ENCODE measurements at places on chromosomes 1 and 21.

GRCh38 chr1:185739967-185740366, 5.8 kb downstream of the HMCN1 start:
- no peaks in the 10 kb centered on the region for H3K27me3 ChIP-seq
- no peak overlapping the region for H3K27ac ChIP-seq
- H3K36me3 ChIP-seq, result peaks cover 11% of the 10 kb centered on the region
- H3K4me1 ChIP-seq, result peaks cover 10% of the 10 kb centered on the region

DNA sequence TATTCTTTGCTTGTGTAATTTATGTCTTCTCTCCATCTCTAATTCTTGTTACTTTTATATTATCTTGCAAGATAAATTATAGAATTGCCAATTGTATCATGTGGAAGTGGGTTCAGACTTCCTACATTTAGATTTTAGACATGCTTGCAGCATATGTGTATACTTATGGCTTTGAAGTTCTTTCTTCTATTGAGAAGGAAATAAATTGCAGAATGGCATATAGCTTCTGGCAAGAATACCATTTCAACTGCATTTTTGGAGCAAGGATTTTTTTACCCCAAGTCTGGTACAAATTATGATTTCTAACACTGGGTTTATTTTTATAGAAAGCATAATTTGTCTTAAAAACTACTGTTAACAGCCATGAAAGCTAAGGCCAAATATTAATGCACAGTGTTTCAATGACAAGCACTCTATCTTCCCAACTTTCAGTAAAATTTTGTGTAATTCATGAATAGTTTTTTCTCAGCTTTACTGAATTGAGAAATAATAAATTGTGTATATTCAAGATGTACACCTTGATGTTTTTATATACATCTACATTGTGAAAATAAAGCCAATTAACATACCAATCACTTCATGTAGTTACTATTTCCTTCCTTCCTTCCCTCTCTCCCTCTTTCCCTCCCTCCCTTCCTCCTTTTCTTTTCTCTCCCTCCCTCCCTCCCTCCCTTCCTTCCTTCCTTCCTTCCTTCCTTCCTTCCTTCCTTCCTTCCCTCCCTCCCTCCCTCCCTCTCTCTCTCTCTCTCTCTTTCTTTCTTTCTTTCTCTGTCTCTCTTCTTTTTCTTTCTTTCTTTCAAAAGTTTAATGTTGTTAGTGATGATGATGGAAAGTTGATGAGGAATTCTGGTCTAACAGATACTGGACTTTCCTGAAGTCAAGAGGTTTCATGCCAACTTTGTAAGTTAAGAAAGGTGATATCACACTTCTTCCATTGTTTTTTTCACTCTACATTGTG, 47.1 kb upstream of the HMCN1 start:
- DNase-seq, result no peak
- H3K4me3 ChIP-seq, result no peak overlapping the region
- H3K4me1 ChIP-seq, result no peaks in the 10 kb centered on the region
- no peaks in the 10 kb centered on the region for H3K36me3 ChIP-seq
- no peak overlapping the region for H3K27ac ChIP-seq
- peaks cover 2% of the 10 kb centered on the region for H3K27me3 ChIP-seq

DNA sequence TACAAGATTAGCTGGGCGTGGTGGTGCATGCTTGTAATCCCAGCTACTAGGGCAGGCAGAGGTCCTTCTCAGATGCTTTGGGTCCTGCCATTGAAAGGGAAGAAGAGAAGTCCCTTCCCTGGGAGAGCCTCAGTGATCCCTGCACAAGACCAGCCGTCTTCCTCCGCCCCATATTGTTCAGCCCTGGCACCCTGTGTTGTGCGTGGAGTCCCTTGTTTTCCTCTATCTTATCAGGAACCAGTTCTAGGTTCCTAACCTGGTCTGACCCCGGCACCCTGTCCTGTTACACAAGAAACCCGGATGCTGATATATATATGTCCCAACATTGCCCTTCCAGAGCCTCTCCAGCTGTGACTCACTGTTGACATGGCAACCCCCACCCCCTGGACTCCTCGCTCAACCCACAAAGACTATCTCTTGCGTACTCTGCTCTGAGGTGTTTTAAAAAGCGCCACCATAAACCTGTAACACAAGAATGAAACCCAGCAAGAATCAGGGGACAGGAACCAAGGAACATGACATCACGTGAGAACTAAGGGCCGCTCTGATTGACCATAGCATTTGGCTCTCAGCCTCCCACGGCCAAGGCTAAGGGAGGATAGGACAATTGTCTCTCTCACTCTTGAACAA, 4.8 kb downstream of the MX2 start:
- H3K4me1 ChIP-seq, result peaks cover 5% of the 10 kb centered on the region
- peaks cover 13% of the 10 kb centered on the region for H3K27me3 ChIP-seq
- no peak overlapping the region for H3K4me3 ChIP-seq
- no peak overlapping the region for H3K27ac ChIP-seq
- no peak for DNase-seq
- no peaks in the 10 kb centered on the region for H3K36me3 ChIP-seq

GRCh38 chr1:23699280-23700179, 7.9 kb downstream of the RPL11 start:
- H3K4me1 ChIP-seq, result peaks cover 15% of the 10 kb centered on the region
- DNase-seq, result no peak
- H3K27me3 ChIP-seq, result no peaks in the 10 kb centered on the region
- no peak overlapping the region for H3K4me3 ChIP-seq

GRCh38 chr1:163068716-163069115, 445 bp upstream of the RGS4 start:
- H3K4me3 ChIP-seq, result peak overlapping the region; percentile 76
- peak overlapping the region; percentile 57 for H3K27ac ChIP-seq
- peaks cover 3% of the 10 kb centered on the region for H3K27me3 ChIP-seq

DNA sequence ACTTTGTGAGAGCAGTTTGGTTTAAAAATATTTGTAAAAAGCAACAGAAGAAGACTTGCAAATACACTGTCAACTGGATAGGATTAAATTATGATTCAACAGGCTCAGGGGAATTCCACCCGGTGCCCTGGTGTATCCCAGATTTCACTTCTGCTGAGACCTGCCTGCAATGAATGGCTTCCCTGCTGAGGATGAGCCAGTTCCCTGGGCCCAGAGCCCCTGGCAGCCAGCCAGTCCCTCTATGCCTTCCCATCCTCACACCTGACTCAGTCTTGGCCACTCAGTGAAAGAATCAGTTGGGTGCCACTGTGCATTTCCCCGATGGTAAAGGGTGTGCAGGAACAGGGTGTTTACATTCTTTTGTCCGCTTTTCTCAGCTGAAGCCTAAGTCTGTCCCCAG, 64.4 kb downstream of the KCTD3 start:
- H3K4me1 ChIP-seq, result peaks cover 2% of the 10 kb centered on the region
- no peaks in the 10 kb centered on the region for H3K36me3 ChIP-seq
- no peak overlapping the region for H3K4me3 ChIP-seq
- H3K27me3 ChIP-seq, result peaks cover 8% of the 10 kb centered on the region
- no peak overlapping the region for H3K27ac ChIP-seq

GRCh38 chr1:198496216-198497143, 44.0 kb downstream of the ATP6V1G3 start:
- H3K27ac ChIP-seq, result no peak overlapping the region
- H3K4me3 ChIP-seq, result no peak overlapping the region
- DNase-seq, result no peak
- H3K36me3 ChIP-seq, result no peaks in the 10 kb centered on the region
- H3K27me3 ChIP-seq, result peaks cover 2% of the 10 kb centered on the region
- peaks cover 11% of the 10 kb centered on the region for H3K4me1 ChIP-seq

GRCh38 chr1:40105028-40105427, 8.0 kb upstream of the PPT1 start:
- H3K27me3 ChIP-seq, result no peaks in the 10 kb centered on the region
- H3K36me3 ChIP-seq, result no peaks in the 10 kb centered on the region
- no peak for DNase-seq
- H3K27ac ChIP-seq, result no peak overlapping the region
- H3K4me3 ChIP-seq, result no peak overlapping the region

DNA sequence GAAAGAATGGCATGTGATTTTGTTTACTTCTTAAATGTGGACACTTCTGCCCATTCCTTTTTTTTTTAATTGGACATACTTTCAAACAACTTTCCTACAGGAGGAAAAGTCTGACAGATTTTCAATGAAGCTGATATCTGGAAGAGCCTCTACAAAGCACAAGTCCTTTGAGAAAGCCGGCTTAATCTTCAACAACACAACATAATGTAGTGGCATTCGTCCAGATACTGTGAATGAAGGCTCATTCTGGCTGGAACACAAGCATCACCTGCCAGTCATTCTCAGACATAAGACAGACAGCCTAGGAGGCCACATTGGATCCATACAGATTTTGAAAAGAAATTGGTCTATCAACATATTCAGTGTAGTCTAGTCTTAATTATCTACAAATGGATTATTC, 4.9 kb downstream of the OTUD7B start:
- DNase-seq, result no peak
- H3K27ac ChIP-seq, result no peak overlapping the region
- H3K36me3 ChIP-seq, result peaks cover 9% of the 10 kb centered on the region
- H3K27me3 ChIP-seq, result peaks cover 1% of the 10 kb centered on the region
- peaks cover 18% of the 10 kb centered on the region for H3K4me1 ChIP-seq

GRCh38 chr1:239268007-239268406, 118.4 kb upstream of the CHRM3 start:
- no peaks in the 10 kb centered on the region for H3K36me3 ChIP-seq
- no peak overlapping the region for H3K4me3 ChIP-seq
- H3K27ac ChIP-seq, result no peak overlapping the region
- no peak for DNase-seq
- H3K27me3 ChIP-seq, result no peaks in the 10 kb centered on the region

DNA sequence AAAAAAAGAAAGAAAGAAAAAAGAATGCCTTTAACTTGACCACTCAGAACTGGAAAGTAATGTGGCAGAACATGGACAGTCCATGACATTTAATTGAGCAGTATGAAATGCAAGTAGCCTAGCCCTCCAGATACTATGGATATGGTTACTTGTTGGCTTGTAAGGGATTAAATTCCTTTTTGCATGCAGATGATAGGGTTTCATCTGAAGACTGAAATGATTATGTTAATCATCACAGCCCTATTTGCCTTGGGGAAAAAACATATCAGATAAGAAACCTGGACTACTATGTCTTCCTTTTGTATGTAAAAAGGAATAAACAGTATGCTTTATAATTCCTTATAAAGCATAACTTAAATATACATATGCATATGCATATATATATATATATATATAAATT, 66.0 kb downstream of the GATAD2B start:
- peaks cover 4% of the 10 kb centered on the region for H3K36me3 ChIP-seq
- no peak overlapping the region for H3K27ac ChIP-seq
- DNase-seq, result no peak

DNA sequence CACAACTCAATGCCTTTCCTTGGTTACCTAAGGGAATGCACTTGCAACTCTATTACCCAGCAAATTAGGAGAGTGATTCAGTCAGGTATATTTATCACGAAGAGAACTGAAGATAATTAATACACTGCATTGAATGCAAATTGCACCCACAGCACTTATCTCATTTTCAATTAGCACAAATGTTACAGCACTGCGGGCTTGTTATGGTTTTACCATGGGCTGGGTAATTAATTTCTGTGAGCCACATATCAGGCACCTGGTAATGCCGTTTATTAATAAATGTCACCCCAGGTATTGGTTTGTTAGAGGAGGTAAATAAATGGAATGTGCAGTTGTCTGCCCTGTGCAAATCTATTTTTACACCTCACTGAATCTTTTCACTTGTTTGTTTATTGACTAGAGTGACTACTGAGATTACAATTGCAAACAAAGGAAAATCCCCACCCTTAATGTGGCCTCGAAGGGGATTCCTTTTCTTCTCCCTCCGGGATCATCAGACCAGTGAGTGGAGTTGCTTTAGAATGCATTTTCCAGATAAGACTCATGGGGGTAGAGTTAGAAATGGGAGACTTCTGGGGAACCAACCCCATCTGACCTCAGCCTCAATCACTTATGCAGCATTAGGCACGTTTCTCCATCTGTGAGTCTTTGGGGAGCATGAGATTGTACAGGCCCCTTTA, 269.3 kb downstream of the RPS6KC1 start:
- no peak for DNase-seq
- no peak overlapping the region for H3K4me3 ChIP-seq
- no peak overlapping the region for H3K27ac ChIP-seq

GRCh38 chr1:90720145-90720636, 3.1 kb upstream of the BARHL2 start:
- H3K4me3 ChIP-seq, result peak overlapping the region; percentile 22
- H3K27ac ChIP-seq, result no peak overlapping the region
- peaks cover 40% of the 10 kb centered on the region for H3K4me1 ChIP-seq

DNA sequence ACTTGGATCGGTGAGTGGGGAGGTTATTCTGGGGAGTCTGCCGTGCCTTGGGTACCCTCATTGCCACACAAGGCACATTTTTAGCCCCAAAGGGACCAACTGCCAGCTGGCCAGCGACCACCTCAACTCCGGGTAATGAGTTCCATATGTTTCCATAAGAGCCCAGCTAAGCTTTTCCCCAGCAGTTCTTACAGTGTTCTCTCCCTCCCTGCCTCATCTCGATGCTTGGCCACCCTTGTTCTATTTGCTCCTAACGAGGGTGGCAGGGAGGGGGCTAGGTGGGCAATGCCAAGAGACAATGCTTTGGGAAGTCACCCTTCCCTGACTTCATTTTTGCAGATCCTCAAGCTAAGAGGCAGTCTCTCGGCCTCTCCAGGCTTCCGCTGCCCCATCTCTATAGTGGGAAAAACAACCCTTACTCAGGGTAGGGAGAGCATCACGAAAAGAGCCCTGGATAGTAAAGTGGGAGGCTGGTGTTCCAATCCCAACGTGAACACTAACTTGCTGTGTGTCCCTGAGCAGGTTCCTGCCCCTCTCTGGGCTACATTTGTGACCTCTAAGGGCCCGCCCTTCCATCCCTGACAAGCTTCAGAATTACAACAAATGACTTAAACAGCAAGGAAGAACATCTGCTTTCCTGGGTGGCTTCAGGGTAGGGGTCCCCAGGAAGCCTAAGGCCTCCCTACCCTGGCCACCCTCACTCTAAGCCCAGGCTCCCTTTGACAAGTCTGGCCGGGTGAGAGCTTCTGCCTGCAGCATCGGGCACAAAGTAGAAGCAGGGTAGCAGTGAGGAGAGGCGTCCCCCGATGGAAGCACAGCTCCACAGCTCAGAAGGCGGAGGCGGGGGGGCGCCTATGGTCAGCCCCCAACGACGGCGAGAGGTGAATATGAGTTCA, 5.8 kb downstream of the ID3 start:
- H3K36me3 ChIP-seq, result peaks cover 9% of the 10 kb centered on the region
- H3K4me3 ChIP-seq, result peak overlapping the region; percentile 42
- no peak for DNase-seq
- peaks cover 4% of the 10 kb centered on the region for H3K27me3 ChIP-seq
- H3K4me1 ChIP-seq, result peaks cover 39% of the 10 kb centered on the region
- peak overlapping the region; percentile 89 for H3K27ac ChIP-seq

Measured in endothelial cell (in vitro differentiated cells).